ENCODE measurements at places on chromosomes 16 and 17. TPM values are rescaled to one million over a fixed set of nuclear protein-coding genes. Genes with fewer than 3 reads are reported as not detected.
A peak's percentile ranks its signal among the peaks of the same experiment; 100 is the strongest.

DNA sequence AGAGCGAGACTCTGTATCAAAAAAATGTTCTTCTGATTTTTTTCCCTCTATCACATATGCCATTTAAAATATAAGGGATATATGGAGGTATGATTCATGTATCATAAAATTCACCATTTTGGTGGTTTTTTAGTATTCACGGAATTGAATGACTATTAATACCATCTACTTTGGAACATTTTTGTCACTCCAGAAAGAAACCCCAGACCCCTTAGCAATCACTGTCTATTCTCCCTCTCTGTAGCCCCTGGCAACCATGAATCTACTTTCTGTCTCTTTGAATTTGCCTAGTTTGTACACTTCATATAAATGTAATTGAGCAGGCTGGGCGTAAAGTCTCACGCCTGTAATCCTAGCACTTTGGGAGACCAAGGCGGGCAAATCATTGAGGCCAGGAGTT is 75.9 kb downstream of the PRKCA start:
- H3K4me3 ChIP-seq: no peak overlapping the region
- H3K27me3 ChIP-seq: no peaks in the 10 kb centered on the region
- no peaks in the 10 kb centered on the region for H3K4me1 ChIP-seq
- H3K27ac ChIP-seq: no peak overlapping the region

GRCh38 chr16:87528690-87529579 is 36.1 kb upstream of the ZCCHC14 start:
- no peaks in the 10 kb centered on the region for H3K36me3 ChIP-seq
- DNase-seq: no peak
- no peak overlapping the region for H3K27ac ChIP-seq
- H3K27me3 ChIP-seq: no peaks in the 10 kb centered on the region
- H3K4me3 ChIP-seq: no peak overlapping the region

DNA sequence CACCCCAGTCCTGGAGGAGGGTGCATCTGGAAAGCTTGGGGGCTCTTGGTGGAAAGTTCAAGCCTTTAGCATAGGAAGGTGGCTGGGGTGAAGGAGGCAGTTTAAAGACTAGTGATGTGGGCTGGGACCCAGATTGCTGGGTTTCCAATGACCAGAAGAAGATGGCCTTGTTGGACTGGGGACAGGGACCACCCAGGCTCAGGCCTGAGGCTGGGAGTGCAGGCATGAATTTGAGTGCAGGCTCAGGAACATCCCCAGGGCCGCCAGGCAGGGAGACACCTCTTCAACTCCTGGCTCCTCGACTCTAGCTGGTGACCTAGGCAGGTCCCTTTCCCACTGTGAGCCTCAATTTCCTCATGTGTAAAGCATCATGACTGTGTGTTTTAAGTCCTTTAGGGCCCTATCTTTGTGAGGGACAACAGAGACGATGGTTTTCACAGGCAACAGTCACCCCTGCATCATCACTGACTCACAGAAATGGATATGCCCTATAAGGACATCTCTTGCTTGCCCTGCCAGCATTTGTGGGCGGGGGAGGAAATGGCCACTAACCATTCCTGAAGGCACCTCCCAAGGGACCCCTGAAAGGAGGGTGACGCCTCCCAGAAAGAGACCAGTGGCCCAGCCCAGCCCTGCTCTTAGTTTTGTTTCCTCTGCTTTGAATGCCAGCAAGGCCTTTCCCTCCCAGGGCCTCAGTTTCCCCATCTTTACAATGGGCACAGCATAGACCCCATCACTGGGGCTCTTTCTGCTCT is 11.1 kb downstream of the NLRC5 start:
- H3K4me1 ChIP-seq: no peaks in the 10 kb centered on the region
- no peaks in the 10 kb centered on the region for H3K36me3 ChIP-seq
- no peaks in the 10 kb centered on the region for H3K27me3 ChIP-seq
- peak; percentile 81 for DNase-seq
- no peak overlapping the region for H3K4me3 ChIP-seq
- H3K27ac ChIP-seq: peak overlapping the region; percentile 78

DNA sequence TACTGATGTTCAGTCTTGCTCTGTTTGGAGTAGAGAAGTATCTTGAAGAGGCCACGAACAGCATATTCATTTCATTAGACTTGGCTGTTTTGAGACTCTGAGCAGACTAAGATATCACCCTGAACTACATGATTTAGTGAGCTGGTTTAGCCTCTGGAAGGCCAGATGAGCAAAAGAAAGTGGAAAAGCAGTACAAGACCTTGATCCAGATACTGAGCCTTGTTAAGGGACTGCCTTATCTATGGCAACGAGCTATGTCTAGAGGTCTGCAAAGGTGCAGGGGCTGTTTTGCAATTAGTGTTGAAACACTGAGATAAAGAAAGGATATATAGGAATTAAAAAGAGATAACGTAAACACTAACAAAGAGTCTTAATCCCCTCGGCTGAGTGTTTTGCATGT is 231.4 kb downstream of the IRX3 start:
- H3K4me1 ChIP-seq: no peaks in the 10 kb centered on the region
- H3K4me3 ChIP-seq: no peak overlapping the region
- no peak overlapping the region for H3K27ac ChIP-seq
- H3K27me3 ChIP-seq: no peaks in the 10 kb centered on the region

DNA sequence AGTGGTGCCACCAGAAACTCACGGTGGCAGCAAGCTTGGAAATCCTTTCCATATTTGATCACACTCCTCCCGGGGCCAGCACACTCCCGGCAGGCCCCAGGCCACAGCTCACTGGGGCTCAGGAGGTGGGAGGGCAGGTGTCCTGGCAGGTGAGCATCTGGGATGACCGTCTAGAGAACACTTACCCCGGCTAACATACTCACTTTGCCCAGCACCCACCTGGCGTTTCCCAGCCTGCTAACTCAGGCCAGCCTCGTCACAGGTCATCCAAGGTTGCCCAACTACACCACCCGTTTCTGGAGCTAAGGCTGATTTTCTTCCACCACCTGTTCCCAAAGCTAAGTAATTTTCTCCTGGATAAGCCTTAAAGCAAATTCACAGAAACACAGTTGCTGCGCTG is 24.9 kb downstream of the FBXO31 start:
- H3K27ac ChIP-seq: no peak overlapping the region
- H3K36me3 ChIP-seq: no peaks in the 10 kb centered on the region
- no peaks in the 10 kb centered on the region for H3K27me3 ChIP-seq

ZNF624 gene
- 28.0 TPM for total RNA-seq
